Activated CD8-positive, alpha-beta memory T cell treated with anti-CD3 and anti-CD28 coated beads, Interleukin-2, amount 10 ng/mL, durations not matched to agents 7 days and 5 days (primary cell): ENCODE measurements at places on chromosomes 13 and 19.
A peak's percentile ranks its signal among the peaks of the same experiment; 100 is the strongest.

DNA sequence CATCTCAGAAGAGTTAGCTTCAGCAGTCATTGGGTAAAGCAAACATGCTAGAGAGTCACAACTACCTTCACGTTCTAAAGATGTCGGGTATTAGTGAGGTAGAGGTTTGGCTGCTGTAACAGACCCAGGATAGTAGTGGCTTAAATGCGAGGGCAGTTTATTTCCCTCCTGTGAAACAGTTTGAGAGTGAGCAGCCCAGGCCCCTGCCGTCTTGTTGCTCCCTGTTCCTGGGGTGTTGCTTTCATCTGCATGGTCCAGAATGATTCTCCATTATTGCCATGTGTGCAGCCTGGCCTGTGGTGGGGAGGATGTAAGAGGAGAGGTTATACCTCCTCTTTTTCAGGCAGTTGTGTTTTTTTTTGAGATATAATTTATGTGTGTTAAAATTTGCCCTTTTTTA, 63.7 kb downstream of the SIPA1L3 start:
- no peak for DNase-seq

DNA sequence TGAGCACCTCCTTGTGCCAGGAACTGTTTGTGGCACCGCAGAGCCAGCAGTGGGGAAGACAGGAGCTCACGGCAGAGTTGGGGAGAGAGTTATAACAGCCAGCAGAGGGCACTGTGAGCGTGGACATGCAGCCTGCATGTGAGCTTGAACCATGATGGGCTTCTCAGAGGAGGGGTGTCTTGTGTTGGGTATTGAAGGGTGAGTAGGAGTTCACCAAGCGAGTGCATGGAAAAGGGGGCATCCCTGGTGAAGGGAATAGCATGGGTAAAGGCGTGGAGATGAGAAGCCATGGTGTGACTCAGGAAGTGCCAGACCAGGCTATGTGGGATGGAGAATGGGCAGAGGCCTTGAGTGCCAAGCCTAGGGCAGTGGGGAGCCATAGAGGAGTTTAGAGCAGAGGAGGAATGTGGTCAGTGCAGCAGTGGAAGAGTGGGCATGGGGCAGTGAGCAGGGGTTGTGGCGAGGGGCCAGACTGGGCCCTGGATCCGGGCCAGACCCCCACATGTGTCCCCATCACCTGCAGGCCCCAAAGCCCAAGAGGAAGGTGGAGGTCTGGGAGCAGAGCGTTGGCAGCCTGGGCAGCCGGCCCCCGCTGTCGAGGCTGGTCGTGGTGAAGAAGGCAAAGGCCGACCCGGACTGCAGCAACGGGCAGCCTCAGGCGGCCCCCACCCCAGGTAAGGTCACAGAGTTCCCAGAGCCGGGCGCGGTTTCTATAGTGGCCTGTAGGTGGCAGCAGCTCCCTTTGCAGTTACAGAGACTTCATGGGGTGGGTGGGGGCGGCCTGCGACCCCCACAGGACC, 11.8 kb upstream of the SHD start:
- peak; percentile 75 for DNase-seq

DNA sequence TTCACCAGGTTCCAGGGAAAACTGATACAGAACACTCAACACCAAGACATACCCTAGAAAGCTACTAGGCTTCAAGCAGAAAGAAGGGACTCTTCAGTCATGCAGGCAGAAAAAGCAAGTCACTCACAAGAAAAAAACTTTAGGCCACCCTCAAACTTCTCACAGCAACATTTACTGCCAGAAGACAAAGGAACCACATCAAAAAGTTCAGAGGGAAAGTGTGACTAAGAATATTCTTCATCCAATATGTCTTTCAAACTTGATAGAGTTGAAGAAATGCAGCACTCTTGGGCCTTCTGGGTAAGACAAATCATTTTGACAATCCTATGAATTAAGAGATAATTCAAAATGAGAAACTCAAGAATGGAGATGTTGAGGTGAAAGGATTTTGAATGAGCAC, 7.7 kb downstream of the DZIP1 start:
- DNase-seq: no peak

DNA sequence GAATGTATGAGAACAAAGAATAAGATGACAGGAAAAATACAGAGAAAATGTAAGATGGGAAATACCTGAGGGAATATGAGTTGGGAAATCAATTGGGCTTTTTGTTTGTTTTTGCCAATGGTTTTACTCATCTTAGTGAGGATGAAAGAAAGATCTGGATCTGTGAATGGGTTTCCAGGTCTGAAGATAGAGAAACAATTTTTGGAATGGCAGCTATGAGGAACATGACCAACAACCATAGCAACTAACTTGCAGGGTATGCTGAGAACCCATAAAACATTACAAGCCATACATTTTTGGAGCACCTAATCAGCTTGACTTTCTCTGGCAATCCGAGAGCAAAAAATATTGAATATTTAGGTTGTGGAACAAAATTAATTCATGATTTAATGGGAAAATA, 290.0 kb downstream of the KCTD12 start:
- DNase-seq: no peak

GRCh38 chr13:105255472-105255871, 1280.0 kb downstream of the EFNB2 start:
- DNase-seq: no peak

GRCh38 chr13:106385654-106386053, 149.8 kb downstream of the EFNB2 start:
- no peak for DNase-seq

DNA sequence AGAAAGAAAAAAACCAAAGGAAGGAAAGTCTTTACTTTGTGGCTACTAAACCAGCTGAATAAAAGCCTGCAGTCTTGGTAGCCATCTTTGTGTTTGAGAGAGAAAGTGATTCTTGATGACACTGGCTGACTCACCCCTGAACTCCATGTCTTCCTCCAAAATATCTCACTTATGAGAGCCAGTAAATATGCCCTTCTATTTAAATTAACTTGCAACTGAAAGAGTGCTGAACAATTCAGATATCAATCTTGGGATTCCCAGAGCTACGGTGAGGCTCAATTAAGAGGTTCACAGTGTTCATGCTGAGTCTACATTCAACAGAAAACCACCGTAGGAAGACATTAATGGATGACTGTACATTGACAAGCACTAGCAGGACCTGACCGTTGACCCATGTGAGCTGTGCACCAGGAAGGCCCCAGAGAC, 57.9 kb downstream of the KCTD12 start:
- DNase-seq: no peak

- DNase-seq: no peak
Observed at GRCh38 chr13:101584331-101584730, 131.9 kb downstream of the ITGBL1 start.

DNA sequence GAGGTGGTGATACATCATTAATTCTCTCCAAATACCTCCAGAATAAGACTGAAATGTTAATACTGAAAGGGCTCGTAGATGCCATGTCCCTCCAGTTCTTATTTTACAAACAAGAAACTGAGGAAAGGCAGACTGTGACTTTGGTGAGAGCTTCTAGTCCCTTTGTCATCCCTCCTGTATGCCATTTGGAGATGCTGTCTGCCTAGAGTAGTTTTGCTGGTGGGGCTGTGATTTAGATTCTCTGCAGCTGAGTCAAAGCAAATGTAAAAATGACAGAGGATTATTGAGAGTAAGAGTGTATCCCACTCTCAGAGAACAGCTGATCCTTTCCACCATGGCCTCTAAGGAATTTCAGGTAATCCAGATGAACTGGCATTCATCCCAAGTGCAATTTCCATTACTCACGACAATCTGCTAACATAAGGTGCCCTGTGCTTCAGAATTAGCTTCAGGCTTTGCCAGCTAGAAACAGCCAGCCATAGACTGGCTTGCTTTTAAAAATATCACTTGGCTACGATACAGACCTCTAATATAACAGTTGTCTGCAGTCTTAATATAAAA, 16.8 kb downstream of the PABPC3 start:
- no peak for DNase-seq

DNA sequence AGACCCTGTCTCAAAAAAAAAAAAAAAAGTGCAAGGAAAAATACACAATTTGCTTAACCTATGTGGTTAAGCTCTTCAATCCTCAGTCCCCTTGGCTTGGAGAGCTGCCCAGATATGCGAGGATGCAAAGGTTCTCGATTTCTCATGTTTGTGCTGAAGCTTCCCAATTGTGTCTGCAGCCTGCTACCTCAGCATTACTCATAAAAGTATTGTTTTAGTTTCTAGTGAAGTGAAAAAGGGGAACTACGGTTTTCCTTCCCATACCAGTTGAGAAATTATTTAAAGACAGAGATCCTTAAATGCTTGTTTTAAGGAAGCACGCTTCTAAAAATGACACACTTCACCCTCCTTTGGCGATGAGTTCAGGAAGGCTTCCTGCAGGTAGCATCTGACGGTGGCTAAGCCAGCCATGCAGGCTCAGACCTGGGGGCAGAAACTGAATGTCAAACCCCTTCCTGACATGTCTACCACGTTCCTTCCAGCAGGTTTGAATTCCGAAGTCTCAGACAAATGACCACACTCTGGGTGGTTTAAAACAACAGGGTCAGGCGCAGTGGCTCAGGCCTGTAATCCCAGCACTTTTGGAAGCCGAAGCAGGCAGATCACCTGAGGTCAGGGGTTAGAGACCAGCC, 47.9 kb downstream of the RUBCNL start:
- DNase-seq: no peak

GRCh38 chr13:73133531-73133930, 74.7 kb downstream of the KLF5 start:
- no peak for DNase-seq

DNA sequence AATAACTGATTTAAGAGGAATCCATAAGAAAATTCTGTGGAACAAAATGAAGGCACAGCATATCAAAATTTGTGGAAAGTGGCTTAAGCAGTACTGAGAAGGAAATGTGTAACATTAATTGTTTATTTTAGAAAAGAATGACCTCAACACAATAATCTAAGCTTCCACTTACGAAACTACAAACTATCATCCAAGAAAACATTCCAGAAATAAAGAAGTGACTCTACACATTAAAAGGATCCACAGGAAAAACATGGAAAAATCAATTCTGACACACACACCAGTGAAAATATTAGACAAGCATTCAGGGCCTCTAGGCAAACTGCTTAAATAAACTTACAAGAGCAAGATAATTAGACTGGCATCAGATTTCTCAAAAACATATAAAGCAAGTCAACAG, 14.0 kb downstream of the EXOSC8 start:
- DNase-seq: no peak

DNA sequence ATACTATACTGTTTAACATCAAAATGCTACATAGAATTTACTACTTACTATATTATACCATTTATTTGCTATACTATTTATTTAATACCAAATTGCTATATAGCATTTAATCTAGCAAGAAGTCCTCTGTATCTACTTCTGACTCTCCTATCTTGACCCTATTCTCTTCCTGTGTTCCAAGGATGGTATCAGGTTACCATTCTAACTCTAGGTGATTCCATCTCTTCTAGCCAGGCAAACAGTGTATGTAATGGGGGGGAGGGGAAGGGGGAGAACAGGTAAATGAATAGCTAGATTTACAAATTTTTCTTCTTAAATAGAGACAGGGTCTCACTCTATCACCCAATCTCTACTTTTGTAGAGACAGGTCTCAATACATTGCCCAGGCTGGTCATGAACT, 200.3 kb downstream of the DIAPH3 start:
- DNase-seq: no peak

DNA sequence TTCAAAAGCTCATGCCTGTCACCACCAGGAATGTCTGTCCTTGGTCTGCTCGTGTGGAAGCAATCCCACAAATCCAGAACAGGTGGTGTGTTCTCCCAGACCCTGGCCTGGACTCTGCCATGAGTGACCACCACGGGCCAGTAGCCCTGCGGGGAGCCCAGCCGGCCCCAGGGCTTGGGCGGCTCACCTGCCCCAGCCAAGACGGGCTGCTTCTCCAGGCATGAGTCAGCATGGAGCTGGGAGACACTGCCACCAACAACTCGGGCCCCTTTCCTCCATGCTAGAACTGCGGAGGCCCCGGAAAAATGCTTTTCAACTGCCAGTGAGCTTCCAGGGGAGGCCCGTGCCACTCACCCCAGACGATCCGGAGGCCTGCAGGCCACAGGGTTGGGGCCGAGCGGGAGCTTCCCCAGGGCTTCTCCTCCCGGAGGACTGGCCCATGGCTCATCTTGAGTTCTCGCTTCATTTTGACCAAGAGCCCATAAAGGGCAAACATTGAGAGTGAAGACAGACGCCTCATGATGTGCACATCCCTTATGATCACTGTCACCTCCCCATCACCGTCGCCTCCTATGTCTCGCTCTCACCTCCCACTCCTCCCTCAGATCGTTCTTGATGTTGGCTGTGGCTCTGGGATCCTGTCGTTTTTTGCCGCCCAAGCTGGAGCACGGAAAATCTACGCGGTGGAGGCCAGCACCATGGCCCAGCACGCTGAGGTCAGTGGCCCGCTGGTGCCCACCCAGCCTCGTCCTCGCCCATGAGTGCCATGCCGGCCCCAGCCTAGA, 16.7 kb downstream of the YIPF2 start:
- DNase-seq: no peak

GRCh38 chr13:76778853-76779252, 107.4 kb downstream of the KCTD12 start:
- no peak for DNase-seq

GRCh38 chr19:27974082-27974513, 1238.9 kb downstream of the UQCRFS1 start:
- DNase-seq: no peak

DNA sequence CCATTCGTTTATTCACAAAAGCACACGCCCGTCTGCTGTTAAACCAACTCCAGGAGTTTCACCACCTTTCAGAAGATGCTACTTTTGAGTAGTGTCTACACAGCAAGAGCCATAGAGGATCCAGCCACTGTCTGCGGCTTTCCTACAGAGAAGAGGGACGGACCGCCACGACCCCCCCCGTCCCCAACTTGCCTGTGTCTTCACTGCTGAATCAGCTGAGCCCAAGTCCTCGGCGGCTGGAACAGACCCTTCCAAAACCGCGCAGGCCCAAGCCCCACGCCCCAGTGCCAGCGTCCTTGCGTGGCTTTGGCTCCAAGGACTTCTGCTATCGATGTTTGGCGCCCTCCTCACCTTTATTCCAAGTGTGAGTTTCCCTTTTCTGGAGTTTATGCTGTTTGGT, 65.1 kb downstream of the SPACA7 start:
- no peak for DNase-seq

DNA sequence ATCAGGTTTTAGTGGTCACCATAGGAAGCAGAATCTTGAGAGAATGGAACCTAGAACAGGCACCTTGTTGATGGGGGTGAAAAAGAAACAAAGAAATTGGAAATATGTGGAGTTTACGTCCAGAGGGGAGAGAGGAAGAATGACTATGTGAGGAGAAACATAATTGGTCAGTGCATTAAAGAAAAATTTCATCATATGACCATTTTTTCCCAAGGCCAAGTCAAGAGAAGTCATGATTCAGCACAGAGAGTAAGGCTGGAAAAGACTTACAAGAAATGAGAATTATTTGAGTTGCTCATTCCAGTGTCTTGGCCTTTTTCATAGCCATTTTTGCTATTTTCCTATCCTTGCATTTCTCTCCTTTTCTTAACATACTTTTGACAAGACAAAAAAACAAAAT, 421.7 kb downstream of the EFNB2 start:
- DNase-seq: no peak

- peak; percentile 42 for DNase-seq
Observed at GRCh38 chr19:56838909-56839651, 1.4 kb downstream of the PEG3 start.

GRCh38 chr19:33627962-33628839, 6.4 kb downstream of the CHST8 start:
- DNase-seq: no peak

GRCh38 chr13:40692946-40693345, 26.5 kb upstream of the FOXO1 start:
- no peak for DNase-seq
